Inflammatory macrophage treated with lipopolysaccharide for 1 hour (primary cell): ENCODE measurements at places on chromosomes 7 and 10.

DNA sequence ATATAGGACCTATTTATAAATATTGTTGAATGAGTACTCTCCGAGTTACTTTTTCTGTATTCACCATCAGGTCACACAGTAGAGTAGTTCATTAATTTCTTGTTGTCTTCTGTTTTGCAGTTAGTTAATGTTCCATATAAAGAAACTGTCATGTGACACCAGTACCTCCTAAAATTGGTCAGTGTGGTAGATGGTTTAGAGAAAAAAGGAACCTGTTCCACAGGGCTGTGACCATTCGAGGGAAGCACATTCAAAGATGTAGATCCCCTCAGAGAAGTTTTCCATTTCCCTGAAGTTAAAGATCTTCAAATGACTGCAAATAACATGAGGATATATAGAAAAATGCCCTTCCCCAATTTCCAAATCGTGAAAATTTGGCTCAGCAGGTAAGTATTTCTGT is 45.7 kb downstream of the PRPF18 start:
- DNase-seq = no peak

- no peak for DNase-seq
Measured at GRCh38 chr7:27106181-27106900, 3.9 kb upstream of the HOXA2 start.

- no peak for DNase-seq
Measured at GRCh38 chr10:123458933-123459332, 207.2 kb upstream of the GPR26 start.

GRCh38 chr7:76356823-76357222 is 2.0 kb downstream of the YWHAG start:
- no peak for DNase-seq

GRCh38 chr10:131155218-131155875 is 156.2 kb downstream of the TCERG1L start:
- DNase-seq = no peak

DNA sequence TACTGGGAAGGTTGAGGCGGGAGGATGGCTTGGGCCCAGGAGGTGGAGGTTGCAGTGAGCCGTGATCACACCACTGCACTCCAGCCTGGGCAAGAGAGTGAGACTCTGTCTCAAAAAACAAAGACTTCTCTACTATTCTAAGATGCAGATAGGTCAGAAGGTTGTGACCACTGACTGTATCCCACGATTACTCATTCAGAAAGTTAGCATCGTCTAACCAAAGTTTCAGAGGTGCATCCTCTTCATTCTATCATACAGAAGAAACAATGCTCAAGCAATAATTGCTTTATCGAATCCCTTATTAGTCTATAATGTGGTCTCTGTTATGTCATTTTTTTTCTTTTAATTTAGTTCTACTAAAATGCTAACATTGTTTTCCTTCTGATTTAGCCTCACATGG is 348.7 kb upstream of the LRGUK start:
- DNase-seq = no peak

DNA sequence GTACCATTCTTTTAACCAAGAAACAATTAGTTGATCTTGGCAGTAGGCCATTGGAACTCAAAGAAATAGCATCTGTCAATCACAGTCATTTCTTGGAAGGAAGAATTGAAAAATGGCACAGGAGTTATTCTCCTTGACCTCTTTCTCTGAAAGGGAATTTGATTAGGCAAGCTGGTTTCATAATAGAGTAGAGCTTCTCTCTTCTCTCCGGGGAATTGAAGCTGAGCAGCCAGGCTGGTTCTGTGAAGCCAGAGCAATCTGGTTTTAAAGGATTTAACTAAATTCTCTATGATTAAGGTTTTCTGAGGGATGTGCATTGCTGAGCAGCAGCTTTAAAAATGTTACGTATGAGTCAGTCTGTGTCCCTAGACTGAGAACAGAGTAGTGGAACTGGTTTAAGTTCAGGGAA is 70.2 kb downstream of the AHCYL2 start:
- peak; percentile 29 for DNase-seq

- DNase-seq = peak; percentile 97
Measured at GRCh38 chr10:110918269-110918642, 724 bp downstream of the BBIP1 start.

GRCh38 chr10:79070606-79071395 is 2.0 kb downstream of the ZMIZ1 start:
- DNase-seq = peak; percentile 75

- peak; percentile 100 for DNase-seq
Measured at GRCh38 chr7:28408960-28409715, 3.2 kb upstream of the CREB5 start.

GRCh38 chr7:95725205-95725604 is 47.1 kb upstream of the DYNC1I1 start:
- no peak for DNase-seq

DNA sequence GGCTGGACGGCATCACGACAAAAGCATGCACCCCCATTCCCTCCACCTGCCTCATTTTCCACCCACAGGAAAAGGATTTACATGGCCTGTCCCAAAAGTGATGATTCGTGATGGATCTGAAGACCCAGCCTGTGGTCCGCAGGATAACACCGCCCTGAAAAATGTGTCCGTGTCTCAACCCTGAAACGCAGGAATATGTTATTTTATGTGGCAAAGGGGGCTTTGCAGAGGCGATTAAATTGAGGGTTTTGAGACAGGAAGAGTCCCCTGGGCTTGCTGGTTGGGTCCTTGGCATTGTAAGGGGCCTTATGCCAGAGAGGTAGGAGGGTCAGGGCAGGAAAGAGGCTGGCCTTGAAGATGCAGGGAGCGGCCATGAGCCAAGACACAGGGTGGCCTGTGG is 80.2 kb upstream of the PPP2R2D start:
- DNase-seq = no peak

GRCh38 chr7:139618482-139619366 is 95.2 kb downstream of the CLEC2L start:
- DNase-seq = peak; percentile 51

DNA sequence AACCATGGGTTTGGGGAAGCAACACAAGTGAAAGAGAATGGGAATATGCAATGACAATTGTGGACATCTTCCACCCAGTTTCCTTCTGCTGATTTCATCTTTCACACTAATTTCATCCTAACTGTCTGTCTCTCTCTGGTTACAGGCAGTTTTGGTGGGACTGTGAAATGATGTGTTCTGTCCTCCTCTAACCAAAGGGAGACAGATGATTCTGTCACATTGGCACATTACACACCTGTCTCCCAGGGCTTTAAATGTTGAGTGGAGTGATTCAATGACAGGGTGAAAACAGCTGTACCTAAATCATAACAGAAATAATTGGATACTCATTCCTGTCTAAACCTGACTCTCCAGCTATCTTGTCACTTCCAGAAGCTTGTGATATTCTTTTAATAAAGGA is 60.0 kb downstream of the DGKB start:
- no peak for DNase-seq

DNA sequence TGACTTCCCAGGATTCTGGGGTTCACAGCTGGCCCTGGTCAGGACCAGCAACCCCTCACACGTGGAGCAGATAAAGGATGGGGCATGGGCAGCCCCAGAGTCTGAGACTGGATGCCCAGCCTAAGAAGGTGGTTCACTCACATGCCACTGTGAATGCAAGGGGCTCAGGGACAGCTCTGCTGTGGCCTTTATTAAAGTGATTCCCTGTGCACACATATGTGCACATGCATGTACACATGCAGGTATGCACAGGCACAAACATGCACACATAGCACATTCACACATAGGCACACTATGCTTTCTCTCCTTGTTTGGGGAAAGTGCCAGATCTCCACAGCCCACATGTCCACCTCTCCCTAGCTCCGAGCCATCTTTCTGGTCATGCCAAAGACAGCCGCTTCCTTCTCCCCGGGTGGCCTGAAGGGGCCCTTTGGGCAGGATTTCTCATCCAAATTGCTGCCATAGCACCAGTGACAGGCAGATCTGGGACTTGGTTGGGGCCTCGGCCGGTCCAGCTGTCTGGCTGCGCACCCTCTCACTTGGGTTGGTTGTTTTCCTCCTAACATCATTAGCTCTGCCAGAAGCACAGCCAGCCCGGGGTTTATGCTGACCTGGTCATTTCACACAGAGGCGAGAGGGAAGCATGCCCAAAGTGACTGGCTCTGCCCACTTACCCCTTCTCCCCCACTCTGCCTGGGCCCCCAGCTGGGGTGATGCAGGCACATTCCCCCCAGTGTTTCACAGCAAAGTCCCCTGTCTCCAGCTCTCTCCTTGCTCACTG is 1.4 kb downstream of the GCK start:
- no peak for DNase-seq

DNA sequence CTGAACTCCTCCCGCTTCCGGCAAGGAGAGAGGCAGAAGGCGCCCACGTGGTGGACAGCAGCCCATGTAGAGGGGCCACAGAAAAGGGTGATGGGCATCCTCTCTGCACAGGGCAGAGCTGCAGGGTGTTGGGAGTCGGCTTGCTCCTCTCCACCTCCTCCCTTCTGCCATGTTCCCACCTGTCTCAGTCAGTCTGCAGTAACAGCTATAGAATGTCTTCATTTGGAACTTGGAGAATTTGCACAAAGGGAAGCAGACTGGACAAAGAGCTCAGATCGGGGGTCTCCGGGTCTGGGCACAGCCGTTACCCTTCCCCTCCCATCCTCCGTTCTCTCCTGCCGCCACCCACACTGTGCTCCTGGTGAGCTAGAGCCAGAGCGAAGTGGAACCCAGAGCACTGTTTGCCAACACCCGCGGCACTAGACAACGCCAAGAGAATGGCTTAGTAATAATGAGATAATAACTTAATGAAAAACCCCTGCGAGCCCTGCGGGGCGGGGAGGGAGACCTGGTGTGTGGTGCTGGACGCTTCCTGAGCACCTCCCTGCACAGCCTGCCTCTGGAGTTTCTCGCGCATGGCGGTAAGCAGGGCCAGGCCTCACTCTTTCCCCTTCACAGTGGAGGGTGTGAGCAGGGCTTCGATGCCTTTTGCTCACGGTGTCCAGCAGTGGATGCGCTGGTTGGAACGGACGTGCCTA is 254.7 kb downstream of the PAXIP1 start:
- no peak for DNase-seq

DNA sequence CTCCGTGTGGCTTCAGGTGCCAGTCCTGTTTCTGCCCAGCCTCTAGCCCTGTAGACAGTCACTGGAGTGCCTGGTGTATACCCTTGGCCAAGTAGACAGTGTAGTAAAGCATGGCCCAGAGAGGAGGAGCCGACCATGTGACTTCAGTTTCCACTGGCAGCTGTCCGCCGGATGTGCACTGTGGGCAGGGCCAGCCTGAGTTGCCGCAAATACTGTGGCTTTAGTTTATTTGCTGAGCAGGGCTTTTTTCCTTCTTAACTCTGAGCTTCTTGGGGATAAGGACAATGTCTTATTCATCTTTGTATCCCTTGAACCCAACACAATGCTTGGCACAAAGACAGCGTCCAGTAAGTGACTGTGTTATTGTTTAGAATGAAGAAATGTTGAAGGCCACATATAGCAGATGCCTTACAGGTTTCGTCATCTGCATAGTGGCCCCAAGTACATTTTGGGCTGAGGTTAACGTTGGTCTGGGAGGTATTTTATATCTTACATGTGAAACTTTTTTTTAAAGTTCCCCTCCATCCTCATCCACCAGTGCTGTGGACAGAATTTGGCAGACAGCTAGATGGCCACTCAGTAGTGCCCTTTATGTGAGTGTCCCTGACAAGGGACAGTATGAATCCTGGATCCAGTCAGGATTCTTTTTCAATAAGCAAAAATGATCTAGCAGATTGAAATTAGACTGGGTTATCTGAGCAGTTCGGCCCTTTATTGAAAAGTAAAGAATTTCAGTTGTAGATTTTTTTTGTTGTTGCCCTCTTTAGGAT is 40.6 kb downstream of the CYP17A1 start:
- peak; percentile 77 for DNase-seq

- no peak for DNase-seq
Measured at GRCh38 chr7:116591202-116592040, 66.6 kb downstream of the CAV1 start.

- no peak for DNase-seq
Measured at GRCh38 chr10:31268444-31269303, 50.3 kb upstream of the ZEB1 start.

- no peak for DNase-seq
Measured at GRCh38 chr7:130379019-130379418, 1.3 kb upstream of the CPA1 start.

- DNase-seq = peak; percentile 71
Measured at GRCh38 chr10:103852856-103853255, 2.5 kb downstream of the SH3PXD2A start.

- no peak for DNase-seq
Measured at GRCh38 chr7:36526863-36527548, 137.3 kb downstream of the ANLN start.

DNA sequence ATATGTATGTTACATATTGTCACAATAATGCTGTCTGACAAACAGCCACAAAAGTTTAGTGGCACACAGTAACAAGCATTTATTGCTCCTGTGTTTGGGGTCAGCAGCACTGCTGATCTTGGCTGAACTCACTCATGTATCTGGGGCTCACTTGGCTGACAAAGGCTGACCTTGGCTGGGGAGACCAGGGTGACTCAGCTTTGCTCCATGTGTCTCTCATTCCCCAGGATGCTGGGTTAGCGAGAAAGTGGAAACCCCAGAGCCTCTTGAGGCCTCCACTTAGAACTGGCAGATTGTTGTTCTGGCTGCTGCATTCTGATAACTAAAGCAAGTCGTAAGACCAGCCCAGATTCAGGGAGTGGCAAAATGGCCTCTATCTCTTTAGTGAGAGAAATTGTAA is 217.3 kb upstream of the HABP2 start:
- no peak for DNase-seq
